Sigmoid colon (tissue), 7 donors: ENCODE measurements at places on chromosomes 1 and 21. TPM values are rescaled to one million over a fixed set of nuclear protein-coding genes. Genes with fewer than 3 reads are reported as not detected.

DNA sequence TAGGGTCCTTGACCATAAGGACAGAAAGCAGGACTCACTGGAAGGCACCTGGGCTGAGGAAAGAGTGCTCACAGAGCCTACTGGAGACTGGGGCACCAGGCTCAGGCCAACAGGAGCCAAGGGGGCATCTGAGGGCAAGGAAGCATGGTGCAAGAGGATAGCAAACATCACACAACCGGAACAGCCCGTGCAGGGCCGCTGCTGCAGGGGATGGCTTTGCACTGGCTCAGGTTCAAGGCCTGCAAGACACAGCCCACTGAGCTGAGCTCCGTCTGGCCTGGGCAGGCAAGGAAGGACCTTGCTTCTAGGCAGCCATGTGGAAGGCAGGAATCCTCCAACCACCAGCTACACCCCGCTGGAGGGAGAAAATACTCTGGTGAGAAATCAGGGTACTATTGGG is 59.8 kb upstream of the KIF26B start:
- no peaks in the 10 kb centered on the region for H3K27me3 ChIP-seq
- DNase-seq = no peak
- no peaks in the 10 kb centered on the region for H3K36me3 ChIP-seq
- no peaks in the 10 kb centered on the region for H3K4me1 ChIP-seq
- H3K4me3 ChIP-seq = no peak overlapping the region
- H3K27ac ChIP-seq = no peak overlapping the region

DNA sequence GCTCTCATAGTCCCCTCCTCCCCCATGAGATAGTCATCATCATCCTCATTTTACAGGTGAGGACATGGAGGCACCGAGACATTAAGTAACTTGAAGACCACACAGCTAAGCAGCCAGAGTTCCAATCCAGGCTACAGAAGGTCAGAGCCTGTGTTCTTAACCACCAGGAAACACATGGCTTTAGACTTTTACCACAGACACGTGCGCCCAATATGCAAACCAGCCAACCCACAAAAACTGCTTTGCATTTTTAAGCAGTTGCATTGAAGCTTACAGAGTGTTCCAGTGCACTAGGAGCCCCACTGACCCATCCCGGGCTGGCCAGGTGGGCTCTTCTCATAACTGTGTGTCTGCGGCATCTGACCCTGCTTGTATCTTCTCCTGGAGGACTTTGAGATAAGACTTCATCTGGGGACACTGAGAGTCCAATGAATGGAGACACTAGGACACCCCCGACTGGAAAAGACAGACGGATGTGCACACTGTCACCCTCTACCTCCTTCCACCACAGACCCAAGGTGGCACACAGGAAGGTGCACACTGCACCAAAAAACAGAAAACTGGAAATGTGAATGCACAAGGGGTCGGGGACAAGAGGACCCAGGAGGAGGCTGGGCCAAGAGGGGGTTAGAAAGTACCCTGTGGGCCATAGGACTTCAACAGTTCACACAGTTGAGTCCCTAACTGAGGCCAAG is 56.4 kb downstream of the ETS2 start:
- H3K4me3 ChIP-seq = no peak overlapping the region
- no peaks in the 10 kb centered on the region for H3K4me1 ChIP-seq
- H3K27me3 ChIP-seq = no peaks in the 10 kb centered on the region
- H3K36me3 ChIP-seq = no peaks in the 10 kb centered on the region

- H3K4me1 ChIP-seq = no peaks in the 10 kb centered on the region
- H3K4me3 ChIP-seq = peak overlapping the region; percentile 26
- DNase-seq = no peak
- H3K27ac ChIP-seq = no peak overlapping the region
- H3K27me3 ChIP-seq = peaks cover 60% of the 10 kb centered on the region
Observed at GRCh38 chr1:75135573-75136194, 1.5 kb downstream of the LHX8 start.

DNA sequence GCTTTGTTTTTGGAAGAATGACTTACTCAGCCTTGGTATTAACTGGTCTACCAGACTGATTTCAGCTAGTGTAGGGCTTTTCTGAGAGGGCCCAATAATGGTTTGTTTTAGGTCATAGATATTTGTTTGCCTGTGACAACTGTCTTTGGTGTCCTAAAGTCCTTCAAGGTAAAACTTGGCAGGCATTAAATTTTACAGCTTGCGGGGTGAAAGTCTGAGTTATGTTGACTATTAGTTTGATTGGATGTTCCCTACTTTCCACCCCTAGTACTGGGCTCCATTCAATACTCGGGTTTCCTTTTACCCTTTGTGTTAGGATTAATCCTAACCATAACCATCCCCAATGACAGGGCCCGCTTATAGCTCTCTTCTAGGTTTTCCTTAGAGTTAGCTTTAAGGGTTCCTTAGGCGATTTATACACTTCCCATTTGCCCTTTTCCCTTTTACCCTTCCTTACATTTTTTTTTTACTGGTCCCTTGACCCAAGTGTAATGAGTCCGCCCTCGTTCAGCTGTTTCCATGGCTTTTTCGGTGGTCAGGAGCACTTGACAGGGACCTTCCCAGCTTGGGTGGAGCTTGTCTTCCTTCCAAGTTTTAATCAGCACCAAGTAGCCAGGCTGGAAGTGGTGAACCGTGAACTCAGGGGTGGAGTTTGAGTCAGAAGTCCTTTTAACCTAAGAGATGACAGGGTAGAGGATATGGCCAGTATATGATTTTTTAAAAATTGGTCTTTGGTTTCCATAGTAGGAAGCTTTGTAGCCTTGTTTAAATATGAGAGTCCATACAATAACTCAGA is 28.5 kb upstream of the LCE5A start:
- no peak overlapping the region for H3K27ac ChIP-seq
- H3K27me3 ChIP-seq = no peaks in the 10 kb centered on the region
- no peaks in the 10 kb centered on the region for H3K4me1 ChIP-seq
- no peak for DNase-seq
- no peak overlapping the region for H3K4me3 ChIP-seq
- H3K36me3 ChIP-seq = no peaks in the 10 kb centered on the region

- H3K27me3 ChIP-seq = no peaks in the 10 kb centered on the region
- no peak overlapping the region for H3K4me3 ChIP-seq
- H3K36me3 ChIP-seq = no peaks in the 10 kb centered on the region
- H3K4me1 ChIP-seq = no peaks in the 10 kb centered on the region
- no peak for DNase-seq
Observed at GRCh38 chr1:70483342-70483741, 72.3 kb downstream of the CTH start.

DNA sequence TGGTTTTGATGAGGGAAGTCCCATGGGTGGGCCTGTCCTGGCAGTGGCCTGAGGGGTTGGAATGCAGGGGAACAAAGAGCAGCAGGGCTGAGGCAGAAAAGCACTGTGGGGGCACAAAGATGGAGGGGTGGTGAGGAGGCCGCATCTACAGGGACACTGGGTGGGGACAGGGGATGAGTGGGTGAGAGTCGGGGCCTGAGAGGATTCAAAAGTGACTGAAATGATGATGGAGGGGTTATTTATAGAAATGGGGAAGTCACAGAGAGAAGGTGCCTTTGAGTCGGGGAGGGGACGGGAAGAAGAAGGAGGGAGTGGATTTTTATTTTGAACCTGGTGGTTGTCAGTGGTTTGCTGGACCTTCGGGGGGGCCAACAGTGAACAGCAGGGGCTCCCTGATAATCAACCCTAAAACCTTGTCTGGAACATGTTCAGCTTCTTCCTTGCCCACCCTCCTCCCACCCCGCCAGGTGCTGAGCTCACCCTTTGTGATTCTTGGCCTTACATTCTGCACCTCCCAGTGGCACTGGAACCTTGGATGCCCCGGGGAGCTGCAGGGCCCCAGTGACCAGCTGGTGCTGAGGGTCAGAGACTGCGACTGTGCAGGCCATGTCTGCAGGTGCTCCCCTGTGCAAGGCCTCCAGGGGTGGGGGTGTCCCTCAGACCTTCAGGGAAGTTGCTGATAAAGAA is 42.9 kb downstream of the IER5 start:
- H3K27ac ChIP-seq = no peak overlapping the region
- H3K4me3 ChIP-seq = no peak overlapping the region
- H3K27me3 ChIP-seq = no peaks in the 10 kb centered on the region
- H3K4me1 ChIP-seq = peaks cover 17% of the 10 kb centered on the region

PIGV gene
- 7.2 TPM for polyA plus RNA-seq

GRCh38 chr1:201488830-201489589 is 17.9 kb downstream of the CSRP1 start:
- peak overlapping the region; percentile 94 for H3K27ac ChIP-seq
- H3K4me1 ChIP-seq = peaks cover 91% of the 10 kb centered on the region
- peaks cover 88% of the 10 kb centered on the region for H3K36me3 ChIP-seq

GRCh38 chr1:59967141-59967697 is 40.6 kb upstream of the CYP2J2 start:
- no peaks in the 10 kb centered on the region for H3K36me3 ChIP-seq
- no peak for DNase-seq
- no peaks in the 10 kb centered on the region for H3K27me3 ChIP-seq
- H3K4me3 ChIP-seq = no peak overlapping the region
- peaks cover 13% of the 10 kb centered on the region for H3K4me1 ChIP-seq
- no peak overlapping the region for H3K27ac ChIP-seq

KLHDC8A gene
- polyA plus RNA-seq = 0.69 TPM

DNA sequence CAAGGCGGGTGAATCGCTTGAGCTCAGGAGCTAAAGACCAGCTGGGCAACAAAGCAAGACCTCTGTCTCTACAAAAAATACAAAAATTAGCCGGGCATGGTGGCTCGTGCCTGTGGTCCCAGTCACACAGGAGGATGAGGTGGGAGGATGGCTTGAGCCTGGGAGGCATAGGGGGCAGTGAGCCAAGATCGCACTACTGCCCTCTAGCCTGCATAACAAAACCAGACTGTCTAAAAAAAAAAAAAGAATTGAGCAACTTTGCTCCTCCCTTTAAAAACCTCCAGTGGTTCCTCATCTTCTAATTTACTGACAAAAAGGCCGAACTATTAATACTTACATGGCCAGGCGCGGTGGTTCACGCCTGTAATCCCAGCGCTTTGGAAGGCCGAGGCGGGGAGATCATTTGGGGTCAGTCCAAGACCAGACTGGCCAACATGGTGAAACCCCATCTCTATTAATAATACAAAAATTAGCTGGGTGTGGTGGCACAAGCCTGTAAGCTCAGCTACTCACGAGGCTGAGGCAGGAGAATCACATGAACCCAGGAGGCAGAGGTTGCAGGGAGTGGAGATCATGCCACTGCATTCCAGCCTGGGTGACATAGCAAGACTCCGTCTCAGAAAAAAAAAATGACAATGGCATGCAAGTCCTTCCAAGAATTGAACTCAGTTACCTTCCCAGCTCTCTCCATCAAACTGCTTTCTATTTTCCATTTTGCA is 4.4 kb downstream of the ACBD3 start:
- H3K27ac ChIP-seq = no peak overlapping the region
- DNase-seq = peak; percentile 74
- peaks cover 5% of the 10 kb centered on the region for H3K36me3 ChIP-seq
- no peaks in the 10 kb centered on the region for H3K27me3 ChIP-seq
- no peak overlapping the region for H3K4me3 ChIP-seq
- peaks cover 50% of the 10 kb centered on the region for H3K4me1 ChIP-seq

KCNJ15 gene
- polyA plus RNA-seq = 0.22 TPM

DNA sequence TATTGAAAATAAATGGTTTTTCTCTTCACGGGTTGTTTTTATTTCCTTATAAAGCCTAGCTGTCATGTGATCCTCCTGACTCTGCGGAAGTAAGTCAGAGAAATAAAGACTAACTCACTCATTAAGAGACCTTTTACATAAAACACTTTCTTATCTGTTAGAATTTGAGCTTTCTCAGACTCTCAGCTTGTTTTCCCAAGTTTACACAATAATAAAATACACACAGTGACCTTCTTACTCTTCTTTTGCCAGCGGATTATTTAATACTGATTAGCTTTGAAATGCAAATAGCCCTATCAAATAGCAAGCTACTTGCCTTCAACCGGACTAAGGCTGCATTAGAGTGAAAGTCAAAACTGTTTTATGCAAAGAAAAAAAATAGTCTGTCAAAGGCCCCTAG is 45.5 kb upstream of the CXADR start:
- no peak overlapping the region for H3K27ac ChIP-seq
- no peaks in the 10 kb centered on the region for H3K27me3 ChIP-seq

- no peak overlapping the region for H3K4me3 ChIP-seq
- no peaks in the 10 kb centered on the region for H3K27me3 ChIP-seq
- peaks cover 21% of the 10 kb centered on the region for H3K4me1 ChIP-seq
- no peaks in the 10 kb centered on the region for H3K36me3 ChIP-seq
- DNase-seq = no peak
Observed at GRCh38 chr1:48568501-48568900, 96.5 kb upstream of the SPATA6 start.
